Sigmoid colon (tissue), 7 donors: ENCODE measurements at places on chromosomes 1 and 21. TPM values are rescaled to one million over a fixed set of nuclear protein-coding genes. Genes with fewer than 3 reads are reported as not detected.

WDR64 gene
- not detected for total RNA-seq

- DNase-seq: no peak
Observed at GRCh38 chr1:64975127-64975526, 8.8 kb upstream of the JAK1 start.

GRCh38 chr1:73105755-73106154, 823.4 kb upstream of the NEGR1 start:
- peak; percentile 57 for DNase-seq

NBPF6 gene
- total RNA-seq: not detected

DNA sequence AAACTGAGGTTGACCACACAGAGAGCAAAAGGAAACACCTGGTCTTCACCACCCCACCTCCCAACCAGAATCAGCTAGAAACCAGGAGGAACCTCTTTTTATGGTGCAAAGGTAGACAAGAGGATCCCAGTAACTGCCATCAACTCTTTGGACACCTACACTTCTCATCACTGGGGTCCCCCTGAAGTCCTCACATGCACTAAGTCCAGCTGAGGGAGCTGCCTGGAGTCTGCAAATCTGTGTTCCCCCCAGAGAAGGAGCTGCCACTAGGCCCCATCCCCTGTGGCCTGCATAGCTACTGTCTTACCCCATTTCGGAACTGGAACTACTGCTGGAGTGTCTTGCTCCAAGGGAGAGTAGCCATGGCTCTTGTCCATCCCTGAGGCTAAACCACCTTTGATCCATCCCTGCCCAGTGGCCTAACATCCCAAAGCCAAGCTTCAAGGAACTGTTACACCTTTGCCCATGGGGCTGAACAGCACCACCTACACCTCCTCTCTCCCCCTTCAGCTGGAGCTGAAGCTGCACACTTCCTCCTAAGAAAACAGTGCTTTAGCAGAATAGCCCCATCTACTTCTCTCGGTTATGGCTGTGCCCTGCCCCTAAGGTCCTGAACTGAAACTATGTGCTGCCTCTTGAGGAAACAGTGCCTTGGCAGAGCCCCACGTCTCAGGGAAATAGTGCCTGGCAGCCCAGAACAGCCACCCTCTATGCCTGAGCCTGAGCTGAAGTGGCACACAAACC, 85.4 kb upstream of the CD53 start:
- no peak for DNase-seq

GRCh38 chr1:172212124-172212523, 208.4 kb upstream of the C1orf105 start:
- DNase-seq: no peak

GRCh38 chr1:115302390-115302961, 35.6 kb downstream of the NGF start:
- no peak for DNase-seq

- DNase-seq: peak; percentile 96
Observed at GRCh38 chr1:66271216-66271903, 262.6 kb upstream of the SGIP1 start.

SPRR1B gene
- not detected for total RNA-seq

DNA sequence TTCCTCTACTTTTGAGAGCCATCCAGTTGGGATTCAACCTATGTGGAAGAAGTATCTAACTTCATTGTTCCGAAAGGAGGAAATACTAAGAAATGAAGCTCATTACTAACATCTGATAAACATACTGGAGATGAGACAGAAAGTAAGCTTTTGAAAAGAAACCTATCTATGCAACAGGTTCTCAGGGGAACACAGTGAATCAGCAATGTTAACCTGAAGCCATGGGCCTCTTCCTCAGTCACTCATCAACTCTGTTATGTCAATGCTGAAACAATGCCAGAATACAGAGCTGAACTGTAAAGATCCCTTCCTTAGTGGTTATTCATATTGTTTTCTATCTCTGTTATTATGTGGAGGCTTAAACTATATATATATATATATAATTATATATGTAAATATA, 55.5 kb upstream of the ESRRG start:
- no peak for DNase-seq

DNA sequence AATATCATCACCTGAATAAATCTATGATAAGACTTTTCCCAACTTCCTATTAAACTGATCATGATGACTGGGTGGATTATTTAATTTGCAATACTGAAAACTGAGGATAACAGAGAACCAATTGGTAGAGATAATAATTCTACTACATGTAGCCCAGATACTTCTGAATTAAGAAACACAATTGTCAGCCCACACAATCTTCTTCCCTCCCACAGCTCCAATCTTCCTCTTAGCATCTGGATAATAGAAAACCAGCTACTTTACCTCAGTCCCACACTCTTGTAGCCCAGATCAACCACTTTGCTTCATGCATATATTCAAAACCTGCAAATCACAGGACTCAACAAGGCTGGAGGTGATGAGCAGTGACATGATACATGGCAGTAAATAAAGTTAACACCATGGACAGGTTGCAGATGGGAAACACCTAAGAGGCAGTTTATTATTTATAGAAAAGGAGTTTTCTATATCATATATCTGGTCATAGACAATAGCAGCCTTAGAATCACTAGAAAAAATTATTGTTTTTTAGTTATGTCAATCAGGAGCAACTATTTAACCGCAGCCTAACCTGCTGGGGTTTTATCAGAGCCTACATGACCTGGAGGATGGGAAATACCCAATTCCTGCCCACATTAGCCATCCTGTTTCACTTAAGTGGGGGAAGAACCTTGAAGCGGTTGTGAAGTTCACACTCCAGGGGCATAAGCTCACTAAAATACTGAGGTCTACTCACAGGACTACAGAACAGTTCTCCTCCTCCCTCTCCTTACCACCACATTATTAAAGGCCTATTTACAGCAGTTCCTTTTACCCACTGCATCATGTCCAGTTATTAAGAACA, 16.7 kb downstream of the FRRS1 start:
- no peak for DNase-seq
